CD4-positive, alpha-beta T cell treated with Interleukin-1 beta for 1 hour (primary cell): ENCODE measurements at places on chromosomes 12 and 14.

GRCh38 chr14:95409477-95410272, 90.0 kb upstream of the CLMN start:
- DNase-seq, result no peak

- DNase-seq, result no peak
Observed at GRCh38 chr12:128852885-128853599, at the start of gene GLT1D1. Gene GLT1D1, plus strand, starts transcription at chr12:128853478. Its CDS starts 104 bp downstream, at chr12:128853582.

GRCh38 chr14:74085047-74085637, 386 bp downstream of the LIN52 start:
- no peak for DNase-seq

GRCh38 chr12:4275016-4275869, 1.7 kb downstream of the CCND2 start:
- no peak for DNase-seq

DNA sequence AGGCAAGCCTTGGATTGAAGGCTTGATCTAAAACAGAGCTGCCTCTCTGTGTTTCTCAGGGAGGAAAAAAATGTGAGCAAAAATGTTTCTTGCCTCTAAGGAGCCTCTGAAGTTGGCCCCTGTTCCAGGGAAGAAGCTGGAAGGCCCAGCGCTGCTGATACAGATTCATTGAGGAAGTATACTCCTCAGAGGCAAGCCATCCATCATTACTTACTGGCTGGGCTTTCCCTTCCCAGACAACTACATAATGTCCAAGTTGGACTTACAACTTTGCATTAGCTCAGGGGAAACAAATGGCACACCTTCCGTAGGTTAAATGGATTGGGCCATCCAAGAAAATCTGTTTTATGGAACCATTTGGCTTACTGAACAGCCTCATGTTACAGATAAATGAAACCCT, 263.7 kb upstream of the SEL1L start:
- DNase-seq, result no peak

DNA sequence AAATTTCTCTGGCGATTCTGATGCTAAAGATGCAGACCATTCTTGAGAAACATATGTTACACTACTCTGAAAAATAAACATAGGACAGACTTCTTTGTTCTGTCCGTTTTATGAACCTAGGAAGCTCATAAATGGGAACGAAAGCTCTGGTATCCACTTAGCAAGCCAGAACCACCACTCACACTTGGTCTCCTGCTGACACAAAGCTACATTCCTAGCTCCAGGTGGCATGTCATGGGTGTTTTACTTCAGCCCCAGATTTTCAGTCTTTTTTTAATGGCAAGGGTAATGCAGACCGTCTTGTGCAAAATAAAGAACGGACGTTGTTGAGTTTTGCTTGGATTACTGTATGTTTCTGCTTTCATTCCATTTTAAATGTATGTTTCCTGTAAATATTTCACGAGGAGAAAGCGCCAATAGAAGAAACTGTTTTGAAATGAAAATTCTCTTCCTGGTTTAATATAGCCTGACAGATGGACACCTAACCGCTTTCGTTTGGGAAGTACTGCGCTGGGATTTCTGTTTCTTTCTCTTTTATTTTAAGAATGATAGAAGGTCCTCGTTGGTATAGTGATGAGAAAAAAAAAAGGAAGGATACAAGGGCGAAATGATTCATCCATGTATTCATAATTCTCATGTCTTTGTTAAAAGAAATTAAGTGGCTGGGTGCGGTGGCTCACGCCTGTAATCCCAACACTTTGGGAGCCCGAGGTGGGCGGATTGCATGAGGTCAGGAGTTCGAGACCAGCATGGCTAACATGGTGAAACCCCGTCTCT, 871 bp upstream of the COQ5 start:
- no peak for DNase-seq

GRCh38 chr12:88876857-88877256, 296.6 kb upstream of the KITLG start:
- DNase-seq, result no peak
